ENCODE measurements at places on chromosomes 7 and 10.

GRCh38 chr7:67105377-67105776 lies 108.7 kb downstream of the TYW1 start:
- peak; percentile 16 for DNase-seq

- DNase-seq: no peak
Observed at GRCh38 chr10:27820637-27821036, 75.0 kb upstream of the MKX start.

GRCh38 chr10:132370426-132371340 lies 26.3 kb upstream of the PWWP2B start:
- no peak for DNase-seq

DNA sequence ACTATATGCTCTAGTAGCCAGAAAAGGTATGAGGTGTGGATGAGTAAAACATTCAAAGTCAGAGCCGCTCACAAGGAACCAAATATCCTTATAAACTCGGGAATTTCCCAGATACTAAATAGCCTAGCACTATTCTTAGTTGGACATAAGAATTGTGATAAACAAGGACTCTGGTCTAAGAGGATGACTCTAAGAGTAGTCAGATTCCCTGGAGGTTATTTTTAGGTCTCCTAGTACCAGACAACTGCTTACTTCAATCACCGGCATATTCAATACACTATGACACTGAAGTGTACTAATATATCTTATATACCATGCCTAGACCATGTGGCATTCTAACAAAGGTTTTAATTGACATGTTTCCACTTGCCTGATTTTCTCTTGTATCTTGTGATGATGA lies 56.5 kb downstream of the LMBR1 start:
- DNase-seq: no peak

DNA sequence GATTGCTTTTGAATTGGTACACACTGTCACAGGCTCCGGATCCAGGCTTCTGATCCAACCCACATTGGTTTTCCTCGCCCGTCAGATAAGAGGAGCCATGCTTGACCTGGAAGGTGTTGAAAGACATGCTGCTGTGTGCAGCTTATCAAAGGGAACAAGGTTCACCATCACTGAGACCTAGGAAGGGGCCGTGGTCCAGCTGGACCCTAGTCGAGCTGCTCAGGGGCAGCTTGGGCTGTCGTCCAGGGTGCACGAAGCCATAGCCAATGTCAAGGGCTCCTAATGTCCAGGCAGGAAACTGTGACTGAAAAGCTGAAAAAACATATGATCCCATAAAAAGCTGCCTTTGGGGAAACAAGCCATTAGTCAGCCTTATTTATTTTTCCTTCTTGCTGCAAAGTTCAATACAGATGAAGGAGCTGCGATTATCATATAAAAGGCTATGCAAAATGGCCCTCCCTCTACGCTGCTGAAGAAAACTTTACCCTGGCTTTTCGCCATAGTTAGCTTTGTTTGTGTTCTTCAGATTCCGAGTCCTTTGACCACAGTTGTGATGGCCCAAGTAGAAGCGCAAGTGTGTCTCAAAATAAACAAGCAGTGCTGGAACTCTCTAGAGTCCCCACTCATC lies 118.0 kb downstream of the CREB5 start:
- DNase-seq: no peak

DNA sequence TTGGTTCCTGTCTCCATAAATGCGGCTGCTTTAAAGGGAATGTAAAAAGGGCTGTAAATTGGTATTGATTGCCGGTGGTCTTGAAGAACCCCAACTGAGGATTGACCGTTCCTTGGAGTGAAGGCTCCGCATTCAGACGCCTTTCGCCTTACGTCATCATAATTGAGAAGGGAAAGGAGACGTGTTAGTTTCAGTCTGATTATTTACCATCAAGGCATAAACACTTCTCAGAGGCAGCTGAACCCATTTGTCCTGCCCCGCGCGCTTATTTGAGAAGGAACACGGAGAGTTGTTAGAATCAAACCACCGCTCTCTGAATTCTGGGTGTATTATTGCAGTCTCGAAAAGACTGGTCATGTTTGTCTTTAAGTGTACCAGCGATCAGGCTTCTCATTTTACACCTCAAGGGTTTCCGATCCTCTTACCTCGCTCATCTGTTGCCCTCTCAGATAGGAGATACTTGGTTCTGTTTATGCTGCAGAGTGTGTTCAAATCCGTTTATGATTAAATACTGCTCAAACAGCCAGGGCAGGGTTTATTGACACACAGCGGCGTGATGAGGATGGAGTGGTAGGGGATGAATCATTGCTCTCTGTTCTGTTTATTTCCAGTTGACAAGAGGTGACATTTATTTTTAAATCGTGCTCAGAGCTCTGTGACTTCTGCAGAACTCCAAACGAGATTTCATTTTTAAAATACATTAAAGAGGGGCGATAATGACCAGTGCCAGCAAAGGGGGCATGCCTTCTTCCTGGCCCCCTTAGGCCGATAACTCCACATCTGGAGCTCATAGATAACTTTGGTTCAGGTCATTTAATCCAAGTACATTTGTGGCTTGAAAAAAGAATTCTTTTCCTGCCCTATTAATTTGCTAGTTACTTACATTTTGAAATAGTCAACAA lies 30.4 kb downstream of the FOXK1 start:
- no peak for DNase-seq

DNA sequence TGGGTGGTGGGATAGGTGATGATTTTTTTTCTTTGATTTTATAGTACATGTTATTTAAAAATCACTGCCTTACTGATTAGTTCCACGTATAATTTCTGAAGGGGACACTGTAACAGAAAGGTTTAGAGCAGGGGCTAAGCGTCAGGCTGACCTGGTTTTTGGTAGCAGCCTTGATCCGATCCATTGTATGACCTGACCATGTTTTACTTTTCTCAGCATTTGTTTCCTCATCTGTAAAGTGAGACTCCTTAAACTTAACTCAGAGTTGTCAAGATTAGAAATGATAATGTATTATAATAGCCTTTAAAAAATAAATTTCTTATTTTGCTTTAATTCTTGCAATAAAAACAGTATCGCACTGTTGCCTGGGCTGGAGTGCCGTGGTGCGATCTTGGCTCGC lies 23.6 kb downstream of the INPP5F start:
- no peak for DNase-seq
